Eye (tissue), 1 donor: ENCODE measurements at places on chromosomes 3 and 15.

GRCh38 chr3:34408088-34408487 lies 609.7 kb downstream of the PDCD6IP start:
- no peak for DNase-seq

- DNase-seq: peak; percentile 72
Measured at GRCh38 chr15:68413363-68414205, 18.4 kb downstream of the ITGA11 start.

DNA sequence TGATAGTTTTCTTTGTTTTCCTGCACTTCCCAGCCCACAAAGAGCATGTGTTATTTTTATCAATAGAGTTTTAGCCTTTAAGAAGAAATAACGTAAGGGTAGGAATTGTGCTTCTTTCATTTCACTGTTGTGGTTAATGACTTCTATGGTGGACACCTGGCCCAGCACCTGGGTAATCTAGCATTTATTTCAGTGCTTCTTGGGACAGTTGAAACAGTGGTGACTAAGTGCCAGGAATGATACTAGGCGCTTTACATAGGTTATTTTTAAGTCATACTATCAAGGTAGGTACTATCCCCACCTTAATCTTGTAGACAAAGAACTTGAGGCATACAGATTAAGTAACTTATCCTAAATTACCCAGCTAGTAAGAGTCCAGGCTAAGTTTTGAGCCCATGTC lies 243.8 kb downstream of the SOX2 start:
- no peak for DNase-seq

DNA sequence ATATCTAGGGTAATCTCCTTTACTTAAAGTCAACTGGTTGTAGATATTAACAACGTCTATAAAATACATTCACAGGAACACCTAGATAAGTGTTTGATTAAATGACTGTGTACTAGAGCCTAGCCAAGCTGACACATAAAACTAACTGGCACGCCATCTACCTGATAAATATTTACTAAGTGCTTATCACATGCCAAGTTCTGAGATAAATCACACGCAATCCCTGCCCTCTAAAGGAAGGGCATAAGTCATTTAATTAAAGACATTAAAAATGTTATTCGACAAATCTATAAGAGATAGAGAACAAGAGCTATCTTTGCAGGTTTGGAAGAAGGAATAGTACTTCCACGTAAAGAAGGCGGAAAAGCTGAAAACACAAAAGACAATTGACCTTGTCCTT lies 11.1 kb upstream of the MB21D2 start:
- DNase-seq: no peak

DNA sequence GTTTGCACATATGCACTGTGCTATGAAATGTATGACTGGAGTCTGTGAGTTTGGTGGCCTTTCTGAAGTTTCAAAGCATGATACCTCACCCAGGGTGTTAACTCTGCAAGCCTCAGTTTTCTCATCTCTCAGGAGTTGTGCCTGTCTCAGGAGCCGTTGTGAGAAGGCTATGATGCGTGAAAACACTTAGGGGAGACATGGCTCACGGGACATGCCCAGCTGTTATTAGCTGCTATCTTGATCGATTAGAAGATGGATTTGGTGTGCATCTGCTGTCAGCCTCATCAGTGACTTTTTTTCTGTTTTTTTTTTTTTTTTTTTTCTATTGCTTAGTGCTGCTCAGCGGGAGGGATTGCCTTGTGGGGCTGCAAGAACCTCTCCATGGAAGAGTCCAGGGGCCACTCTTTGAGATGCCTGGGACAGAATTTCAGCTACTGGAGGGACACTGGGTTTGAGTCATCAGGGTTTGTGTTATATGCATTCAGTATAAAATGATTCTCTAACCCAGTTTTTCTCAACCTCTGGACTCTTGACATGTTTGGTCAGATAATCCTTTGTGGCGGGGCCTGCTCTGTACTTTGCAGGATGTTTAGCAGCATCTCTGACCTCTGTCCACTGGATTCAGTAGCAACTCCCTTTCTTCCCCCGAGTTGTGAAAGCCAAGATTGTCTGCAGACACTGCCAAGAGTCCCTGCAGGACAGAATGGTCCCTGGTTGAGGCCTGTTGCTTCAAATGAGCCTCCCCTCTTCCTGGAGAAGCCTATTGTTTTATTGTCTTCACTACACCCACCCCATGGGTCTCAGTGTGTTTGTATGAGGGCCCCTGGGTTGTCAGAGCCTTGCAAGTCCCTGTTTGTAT lies 181.4 kb downstream of the CACNA2D3 start:
- DNase-seq: peak; percentile 55

DNA sequence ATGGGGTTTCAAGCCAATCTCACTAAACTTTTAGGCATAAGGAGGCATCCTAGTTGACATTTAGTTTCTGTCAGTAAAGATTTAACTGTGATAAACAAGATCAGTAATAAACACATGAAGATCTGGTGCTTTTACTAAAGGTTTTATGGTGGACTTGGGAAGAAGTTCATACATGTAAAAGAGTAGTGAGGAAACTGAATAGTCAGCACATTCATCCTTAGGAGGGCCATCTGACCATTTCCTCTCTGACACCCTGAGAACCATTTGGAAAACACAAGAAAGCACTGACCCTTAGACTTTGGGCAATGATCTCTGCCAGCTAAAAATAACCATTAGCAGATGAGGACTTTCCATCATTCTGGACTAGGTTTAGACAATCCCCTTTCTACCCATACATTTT lies 1040.9 kb downstream of the AGBL1 start:
- DNase-seq: no peak

DNA sequence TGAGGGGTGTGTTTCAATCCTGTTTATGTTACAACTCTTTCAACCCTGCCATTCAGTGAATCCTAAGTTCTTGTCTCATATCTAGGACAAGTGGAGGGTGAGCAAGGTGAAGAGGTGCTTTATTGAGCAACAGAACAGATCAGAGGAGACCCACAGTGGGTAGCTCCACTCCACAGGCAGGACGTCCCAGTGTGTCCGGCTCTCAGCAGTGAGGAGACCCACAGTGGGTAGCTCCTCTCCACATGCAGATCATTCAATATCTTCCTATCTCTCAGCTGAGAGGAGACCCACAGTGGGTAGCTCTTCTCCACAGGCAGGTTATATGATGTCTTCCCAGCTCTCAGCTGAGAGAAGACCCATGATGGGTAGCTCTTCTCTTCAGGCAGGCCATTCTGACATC lies 556.7 kb downstream of the SI start:
- no peak for DNase-seq

GRCh38 chr3:34131091-34131490 lies 332.7 kb downstream of the PDCD6IP start:
- no peak for DNase-seq

DNA sequence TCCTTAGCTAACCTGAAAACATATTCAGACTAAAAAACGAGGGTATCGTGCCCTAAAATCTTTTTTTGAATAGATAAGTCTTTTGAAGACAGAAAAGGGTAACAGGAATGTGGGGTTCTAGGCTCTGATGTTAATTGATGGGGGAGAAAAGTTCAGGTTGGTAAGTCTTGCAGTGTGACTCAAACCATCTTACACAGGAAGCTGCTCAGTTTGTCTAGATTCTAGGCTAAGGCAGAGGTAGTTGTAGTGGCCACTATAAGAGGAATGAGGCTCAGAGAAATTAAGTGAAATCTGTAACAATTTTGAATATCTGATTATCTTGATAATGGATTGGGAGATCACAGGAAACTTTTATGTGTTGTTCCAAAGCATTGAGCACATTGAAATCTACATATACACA lies 267.9 kb downstream of the PDCD6IP start:
- DNase-seq: no peak

DNA sequence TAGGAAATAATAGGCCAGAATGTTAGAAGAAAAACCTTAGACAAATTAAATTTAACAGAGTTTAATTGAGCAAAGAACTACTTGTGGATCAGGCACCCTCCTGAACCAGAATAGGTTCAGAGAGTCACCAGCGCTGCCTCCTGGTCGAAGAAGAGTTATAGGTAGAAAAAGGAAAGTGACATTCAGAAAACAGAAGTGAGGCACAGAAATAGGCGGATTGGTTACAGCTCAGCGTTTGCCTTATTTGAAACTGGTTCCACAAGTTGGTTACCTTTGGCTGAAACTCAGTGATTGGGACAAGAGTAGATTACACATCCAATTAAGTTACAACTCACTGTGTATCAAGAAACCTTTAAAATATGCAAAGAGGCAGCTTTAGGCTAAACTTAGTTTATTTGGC lies 4.4 kb downstream of the AADAC start:
- no peak for DNase-seq

GRCh38 chr3:101802179-101802578 lies 23.2 kb downstream of the NXPE3 start:
- DNase-seq: no peak

DNA sequence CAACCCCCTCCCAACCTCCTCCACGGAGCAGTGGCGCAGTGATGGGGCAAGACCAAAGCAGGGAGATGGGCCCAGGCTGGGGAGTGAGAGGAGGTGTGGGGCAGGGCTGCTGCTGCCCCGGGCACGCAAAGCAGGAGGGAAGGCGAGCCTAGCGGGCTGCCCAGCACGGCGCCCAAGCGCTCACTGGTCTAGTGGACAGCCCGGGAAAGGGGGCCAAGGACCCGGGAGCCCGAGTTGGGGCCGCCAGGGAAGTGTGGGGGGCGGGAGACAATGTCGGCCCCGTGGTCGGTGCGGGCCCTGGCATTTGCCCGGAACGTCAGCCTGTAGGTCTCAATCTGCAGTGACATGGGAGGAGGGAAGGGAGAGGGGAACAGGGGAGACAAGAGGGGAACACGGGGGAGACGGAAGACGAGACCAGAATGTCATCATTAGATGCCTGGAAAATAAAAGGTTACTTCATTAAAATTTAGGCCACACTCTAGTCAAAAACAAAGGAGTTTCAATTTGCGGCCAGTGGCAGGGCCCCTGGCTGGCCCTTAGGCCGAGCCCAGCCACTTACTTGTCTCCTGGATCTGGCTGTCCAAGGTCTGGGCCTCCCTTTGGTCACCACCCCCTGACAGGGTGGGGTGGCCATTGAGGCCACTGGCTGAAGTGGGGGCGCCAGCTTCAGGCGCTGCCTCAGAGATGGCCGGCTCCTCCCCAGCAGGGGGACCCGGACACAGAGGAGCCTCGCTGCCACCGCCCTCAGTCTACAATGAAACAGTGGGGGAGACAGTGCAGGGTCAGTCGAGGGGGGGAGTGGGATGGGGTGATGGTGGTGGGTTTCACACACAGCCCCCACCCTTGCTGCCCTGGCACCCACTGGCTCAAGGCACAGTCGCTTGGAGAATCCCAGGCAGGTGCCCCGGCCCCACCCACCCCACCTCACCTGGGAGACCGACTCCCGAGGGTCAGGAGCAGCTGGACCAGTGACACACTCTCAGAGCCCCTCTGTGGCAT lies 50.0 kb downstream of the DHX30 start:
- no peak for DNase-seq

DNA sequence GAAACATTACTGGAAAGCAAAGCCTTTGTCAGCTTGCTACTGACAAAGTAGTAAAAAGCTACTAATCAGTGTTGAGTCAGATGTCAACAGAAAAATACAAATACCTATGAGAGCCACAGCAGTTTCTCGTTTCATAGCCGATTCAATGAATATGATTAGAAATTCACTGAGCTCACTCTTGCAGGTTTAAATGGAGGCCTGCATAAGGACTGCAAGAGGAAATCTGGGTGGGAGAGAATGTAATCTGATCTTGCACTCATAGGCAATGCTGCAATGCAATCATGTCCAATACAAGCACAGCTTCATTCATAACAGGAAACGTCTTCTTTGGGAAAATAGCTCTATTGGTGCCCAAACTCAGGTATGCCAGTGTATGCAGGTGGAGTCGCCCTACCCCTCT lies 608.8 kb downstream of the ROBO2 start:
- DNase-seq: no peak
